Fibroblast of lung (primary cell): ENCODE measurements at places on chromosomes 5 and 9. TPM values are rescaled to one million over a fixed set of nuclear protein-coding genes. Genes with fewer than 3 reads are reported as not detected.

DNA sequence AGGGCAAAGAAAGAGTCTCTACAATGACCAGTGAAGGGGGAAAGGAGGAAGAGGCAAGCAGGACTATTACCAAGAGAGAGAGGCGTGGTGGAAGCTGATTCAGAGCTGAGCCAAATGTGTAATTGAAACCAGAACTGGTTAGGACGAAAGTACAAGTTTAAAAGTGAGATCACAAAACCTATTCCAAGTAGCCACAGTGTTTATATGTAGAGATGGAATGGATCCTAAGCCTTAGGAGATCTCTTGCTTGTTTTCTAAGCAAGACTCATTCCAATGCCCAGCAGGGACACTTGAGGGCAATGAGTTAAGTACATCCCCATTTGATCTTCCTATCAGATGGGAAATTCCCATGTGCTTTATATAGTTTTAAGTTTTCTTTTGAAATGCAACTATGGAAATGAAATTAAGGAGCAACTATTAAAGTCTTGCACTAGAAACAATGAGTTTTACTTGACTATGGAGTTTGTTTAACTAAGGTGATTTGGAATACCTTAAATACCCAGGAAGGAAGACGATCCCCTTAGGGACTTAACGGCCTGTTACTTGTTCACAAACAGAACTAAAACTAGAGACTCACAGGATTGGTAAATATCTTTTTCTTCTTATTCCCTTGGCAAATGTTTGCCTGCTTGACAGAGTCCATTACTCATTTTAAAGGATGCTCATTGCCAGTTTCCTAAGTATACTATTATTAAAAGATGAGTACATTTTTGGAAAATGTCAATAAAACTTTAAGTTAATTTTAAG lies 51.1 kb upstream of the SNX2 start:
- H3K4me1 ChIP-seq, result peaks cover 2% of the 10 kb centered on the region
- H3K4me3 ChIP-seq, result no peak overlapping the region
- H3K27ac ChIP-seq, result no peak overlapping the region
- no peaks in the 10 kb centered on the region for H3K36me3 ChIP-seq
- DNase-seq, result peak; percentile 67

Gene COL15A1
- 41.0 and 43.9 TPM in 2 replicates for total RNA-seq

Gene PCDHA4
- 0.51 and 1.2 TPM in 2 replicates for total RNA-seq

GRCh38 chr9:95776176-95776575 lies 99.3 kb upstream of the ERCC6L2 start:
- no peaks in the 10 kb centered on the region for H3K27me3 ChIP-seq
- H3K36me3 ChIP-seq, result no peaks in the 10 kb centered on the region
- H3K4me3 ChIP-seq, result no peak overlapping the region
- peak; percentile 82 for DNase-seq
- peaks cover 11% of the 10 kb centered on the region for H3K4me1 ChIP-seq
- H3K27ac ChIP-seq, result no peak overlapping the region

Gene NDFIP1
- 50.8 and 67.4 TPM in 2 replicates for total RNA-seq

Gene IL17B
- not detected in 2 replicates for total RNA-seq

- no peaks in the 10 kb centered on the region for H3K36me3 ChIP-seq
- H3K4me1 ChIP-seq, result no peaks in the 10 kb centered on the region
- no peaks in the 10 kb centered on the region for H3K27me3 ChIP-seq
Measured at GRCh38 chr5:140609126-140609525, 23.8 kb downstream of the CD14 start.

- H3K27me3 ChIP-seq, result no peaks in the 10 kb centered on the region
- peak overlapping the region; percentile 72 for H3K4me3 ChIP-seq
- no peak for DNase-seq
- H3K4me1 ChIP-seq, result peaks cover 20% of the 10 kb centered on the region
- H3K27ac ChIP-seq, result peak overlapping the region; percentile 52
Measured at GRCh38 chr5:111072949-111073682, 1.6 kb downstream of the TSLP start.
